Activated T-helper 9 cell treated with anti-CD3 and anti-CD28 coated beads, Interleukin-2, amount 50 U/mL, for 16 hours (primary cell): ENCODE measurements at places on chromosomes 7 and 10.

DNA sequence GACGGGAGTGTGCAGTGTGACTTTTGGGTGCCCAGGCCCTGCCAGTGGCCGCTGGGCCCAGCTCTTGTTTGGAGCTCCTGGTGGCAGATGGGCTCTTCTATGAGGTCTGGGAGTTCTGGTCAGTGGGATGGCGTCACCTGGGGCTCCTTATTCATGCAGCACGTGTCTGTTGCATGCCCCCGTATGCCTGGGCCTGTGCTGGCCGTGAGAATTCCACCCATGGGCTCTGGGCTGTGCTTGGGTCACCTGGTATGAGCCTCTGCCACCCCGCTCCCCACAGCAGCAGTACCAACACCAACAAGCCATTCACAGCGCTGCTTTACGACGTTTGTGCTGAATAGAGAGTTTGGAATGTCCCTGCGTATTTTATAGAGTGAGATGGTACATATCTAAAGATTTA lies 27.1 kb downstream of the INPP5A start:
- no peak for DNase-seq

DNA sequence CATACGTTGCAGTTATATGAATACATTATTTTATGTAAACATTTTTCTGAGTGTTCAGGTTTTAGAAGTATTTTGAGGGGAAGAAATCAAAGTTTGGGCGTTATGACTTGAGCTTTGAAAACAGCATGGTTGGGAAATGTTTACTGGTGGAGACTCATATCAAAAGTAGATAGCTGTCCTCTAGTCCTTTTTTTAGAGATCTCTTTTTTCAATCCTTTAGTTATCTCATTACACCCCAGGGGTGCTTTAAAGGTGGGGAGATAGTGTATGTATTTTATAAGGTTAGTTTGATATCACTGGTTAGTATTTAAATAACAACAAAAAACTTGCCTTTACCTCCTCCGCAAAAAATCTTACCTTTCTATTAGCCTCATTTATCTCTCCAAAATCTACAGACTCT lies 2.3 kb downstream of the DMTF1 start:
- no peak for DNase-seq

GRCh38 chr7:132830941-132831340 lies 250.9 kb downstream of the CHCHD3 start:
- no peak for DNase-seq

GRCh38 chr7:121385800-121386179 lies 10.3 kb downstream of the FAM3C start:
- no peak for DNase-seq

GRCh38 chr10:69317175-69317604 lies 38.9 kb downstream of the HK1 start:
- DNase-seq = no peak

DNA sequence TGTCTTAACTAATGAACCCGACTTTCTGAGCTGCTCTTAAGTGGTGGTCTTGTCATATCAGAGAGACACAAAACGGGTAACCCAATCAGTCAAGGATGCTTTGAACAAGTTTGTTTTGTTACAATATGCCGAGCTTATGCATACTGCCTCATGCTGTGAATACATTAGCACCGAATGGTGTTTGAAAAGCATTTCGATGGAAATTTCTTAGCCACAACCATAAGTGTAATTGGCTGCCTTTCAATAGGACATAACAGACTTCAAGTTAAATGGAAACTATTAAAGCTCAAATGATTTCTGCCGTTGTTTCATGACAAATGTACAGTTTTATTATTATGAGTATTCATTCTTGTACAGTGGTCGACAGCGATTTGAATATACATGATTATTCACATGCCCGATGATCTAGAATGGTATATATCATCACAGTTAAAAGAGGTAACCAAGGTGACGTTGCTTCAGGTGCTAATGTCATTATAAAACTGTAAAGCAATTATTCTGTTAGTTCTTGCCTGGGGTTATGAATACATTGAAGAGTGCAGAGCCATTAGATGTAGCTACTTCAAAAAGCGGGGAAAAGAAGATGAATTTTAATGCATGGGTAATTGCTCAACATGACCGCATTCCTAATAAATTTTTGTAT lies 118.8 kb downstream of the EBF3 start:
- no peak for DNase-seq

GRCh38 chr10:32501906-32502305 lies 56.0 kb downstream of the CCDC7 start:
- DNase-seq = no peak

DNA sequence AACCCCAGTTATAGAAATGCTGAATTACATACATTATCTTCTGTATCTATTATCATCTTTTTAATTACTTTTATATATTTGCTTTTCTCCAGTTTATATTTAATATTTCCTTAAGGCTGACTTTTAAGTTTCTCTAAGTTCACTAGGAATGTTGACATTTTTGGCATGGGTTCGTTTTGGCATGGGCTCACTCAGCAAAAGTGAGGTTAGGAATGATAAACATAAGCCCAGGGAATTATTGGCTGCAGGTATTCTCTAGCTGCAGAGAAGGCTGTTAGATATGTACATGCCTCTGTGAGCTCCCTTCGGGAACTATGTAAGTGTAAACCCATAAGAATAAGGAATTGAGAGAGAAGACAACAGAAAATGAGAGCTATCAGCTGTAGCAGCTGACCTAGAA lies 63.6 kb upstream of the RAB18 start:
- DNase-seq = no peak

DNA sequence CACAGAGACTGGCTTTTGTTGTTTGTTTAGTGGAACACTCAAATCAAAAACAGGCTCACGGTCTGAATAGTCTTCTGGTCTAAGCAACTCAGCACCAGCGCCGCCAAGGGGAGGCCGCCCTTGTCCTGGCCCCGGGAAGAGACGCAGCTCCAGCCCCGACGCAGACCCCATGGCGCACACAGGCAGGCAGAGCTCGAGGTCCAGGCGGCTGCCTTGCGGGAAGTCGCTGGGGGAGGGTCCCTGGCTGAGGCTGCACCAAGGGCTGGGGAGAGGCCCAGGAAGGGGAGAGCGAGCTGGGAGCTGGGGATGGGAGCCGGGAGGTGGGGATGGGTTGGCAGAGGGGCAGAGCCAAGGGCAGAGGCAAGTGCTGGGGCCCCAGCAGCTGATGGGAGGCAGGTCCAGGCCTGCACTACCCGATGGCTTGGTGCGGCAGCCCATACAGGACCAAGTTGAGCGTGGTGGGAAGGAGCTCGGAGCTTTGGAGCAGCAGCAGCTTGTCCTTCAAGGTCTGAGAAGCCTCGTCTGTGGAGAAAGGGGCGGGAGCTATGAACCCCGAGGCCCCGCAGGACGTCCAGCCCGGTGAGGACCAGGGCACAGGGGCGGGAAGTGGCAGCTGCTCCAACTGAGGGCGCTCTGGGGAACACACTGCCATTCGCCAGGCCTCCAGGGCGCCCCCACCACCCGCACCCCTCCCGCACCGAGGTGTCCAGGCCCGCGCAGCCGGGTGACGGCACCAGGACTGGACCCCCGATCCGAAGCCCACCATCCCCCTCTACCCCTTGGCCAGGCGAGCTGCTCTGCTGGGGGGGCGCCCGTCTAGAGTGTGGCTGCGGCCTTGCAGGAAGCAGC lies 22.7 kb upstream of the NKX6-2 start:
- no peak for DNase-seq

GRCh38 chr7:148921189-148921588 lies 37.1 kb upstream of the EZH2 start:
- no peak for DNase-seq

DNA sequence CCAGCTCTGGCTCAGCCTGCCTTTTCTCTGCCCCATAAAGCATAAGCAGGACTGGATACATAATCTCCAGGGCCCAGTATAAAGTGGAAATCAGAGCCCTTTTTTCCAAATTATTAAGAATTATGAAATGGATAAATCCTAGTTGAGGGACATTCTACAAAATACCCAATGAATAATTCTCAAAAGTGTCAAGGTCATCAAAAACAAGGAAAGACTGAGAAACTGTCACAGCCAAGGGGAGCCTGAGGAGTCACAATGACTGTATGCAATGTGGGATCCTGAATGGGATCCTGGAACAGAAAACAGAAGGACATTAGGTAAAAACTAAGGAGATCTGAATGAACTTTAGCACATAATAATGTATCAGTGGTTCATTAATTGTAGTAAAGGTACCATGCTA lies 4.8 kb upstream of the UNC5B start:
- DNase-seq = no peak

GRCh38 chr7:140902303-140902953 lies 22.3 kb downstream of the BRAF start:
- no peak for DNase-seq

DNA sequence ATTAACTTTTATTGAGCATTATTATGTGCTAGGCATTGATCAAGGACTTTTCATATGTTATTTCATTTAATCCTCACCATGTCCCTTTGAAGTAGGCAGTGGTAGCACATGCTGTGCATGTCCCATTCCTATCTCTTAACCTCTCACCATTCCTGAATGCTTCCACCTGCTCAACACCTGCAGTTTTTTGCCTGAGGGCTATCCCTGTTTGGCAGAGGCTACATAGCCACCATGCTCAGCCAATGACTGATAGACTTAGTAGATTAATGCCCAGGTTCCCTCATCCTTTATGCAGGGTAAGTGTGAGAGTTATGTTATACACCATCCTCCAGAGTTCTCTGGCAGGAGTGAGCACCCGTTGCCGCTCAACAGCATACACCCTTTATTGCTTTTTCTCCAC lies 387.8 kb downstream of the BBS9 start:
- no peak for DNase-seq

GRCh38 chr7:105198223-105198622 lies 184.2 kb downstream of the KMT2E start:
- DNase-seq = no peak

DNA sequence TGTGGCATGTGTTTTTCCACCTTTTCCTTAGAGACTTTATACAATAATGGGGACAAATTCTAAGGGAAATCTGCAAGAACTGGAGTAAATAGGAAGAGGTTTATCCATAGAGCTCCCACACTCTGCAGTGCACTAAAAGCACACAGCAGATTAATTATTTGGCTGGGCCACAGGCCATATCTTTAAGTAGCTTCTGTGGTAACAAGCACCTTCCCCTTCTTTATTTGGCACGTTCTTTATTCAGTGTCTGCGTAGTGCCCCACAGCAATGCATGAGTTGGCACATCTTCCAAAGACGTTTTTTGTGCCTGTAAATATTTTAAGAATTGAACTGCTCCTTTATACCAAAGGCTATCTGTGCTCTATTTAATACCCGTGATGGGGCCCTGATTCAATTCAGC lies 104.9 kb upstream of the MBL2 start:
- DNase-seq = no peak

DNA sequence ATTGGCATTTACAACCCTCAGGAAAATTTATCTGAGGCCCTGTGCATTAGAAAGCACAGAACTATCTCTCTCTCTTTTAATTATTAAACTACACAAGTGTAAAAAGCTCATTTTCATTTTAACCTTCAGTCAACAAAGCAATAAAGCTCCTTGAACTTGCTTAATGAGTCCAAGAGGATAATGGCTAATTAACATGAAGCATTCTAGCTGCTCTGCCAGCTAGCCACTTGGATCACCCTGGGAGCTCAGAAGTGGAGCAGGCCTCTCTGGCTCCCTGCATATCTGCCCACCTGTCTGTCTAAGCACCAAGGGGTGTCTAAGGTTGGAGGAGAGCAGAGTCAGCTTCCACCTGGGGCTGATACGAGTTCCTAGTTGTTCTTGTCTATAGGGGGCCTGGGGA lies 56.0 kb upstream of the SLC35G1 start:
- DNase-seq = no peak

- DNase-seq = no peak
These were observed 576.9 kb downstream of the SUGCT start for GRCh38 chr7:40711706-40712105.
